Spinal cord (tissue), 10 donors: ENCODE measurements at places on chromosomes 11 and 22.

- DNase-seq: no peak
These were observed 315.7 kb upstream of the C11orf87 start for GRCh38 chr11:109106151-109106906.

DNA sequence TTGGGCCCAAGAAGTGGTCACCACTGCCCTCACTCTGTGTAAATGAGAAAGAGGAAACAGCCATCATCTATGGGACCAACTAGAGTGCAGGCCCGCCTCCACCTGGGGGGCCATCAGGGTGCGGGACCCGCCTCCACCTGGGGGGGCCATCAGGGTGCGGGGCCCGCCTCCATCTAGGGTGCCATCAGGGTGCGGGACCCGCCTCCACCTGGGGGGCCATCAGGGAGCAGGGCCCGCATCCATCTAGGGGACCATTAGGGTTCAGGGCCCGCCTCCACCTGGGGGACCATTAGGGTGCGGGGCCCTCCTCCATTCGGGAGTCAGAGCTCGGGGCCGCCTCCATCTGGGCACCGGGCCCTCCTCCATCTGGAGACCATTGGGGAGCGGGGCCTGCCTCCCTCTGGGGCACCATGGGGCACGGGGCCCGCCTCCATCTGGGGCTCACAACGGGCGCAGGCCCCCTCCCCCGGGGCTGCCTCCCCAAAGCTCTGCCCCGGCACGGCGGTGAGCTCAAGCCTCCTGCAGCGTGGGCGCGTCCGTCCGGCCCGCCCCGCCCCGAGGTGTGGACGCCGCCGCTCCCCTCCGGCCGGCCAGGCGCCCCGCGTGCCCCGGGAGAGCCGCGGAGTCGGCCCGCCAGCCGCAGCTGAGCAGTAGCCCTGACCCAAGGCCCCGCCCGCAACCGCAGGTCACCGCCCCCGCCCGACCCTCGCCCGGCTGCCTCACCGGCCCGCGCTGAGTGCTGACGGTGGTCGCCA, 512 bp downstream of the TOLLIP start:
- DNase-seq: no peak

- no peak for DNase-seq
These were observed 1.6 kb downstream of the APOL2 start for GRCh38 chr22:36237462-36238372.

- DNase-seq: no peak
These were observed 49.8 kb downstream of the APIP start for GRCh38 chr11:34866375-34866774.

GRCh38 chr11:105799728-105800462, 190.0 kb downstream of the GRIA4 start:
- DNase-seq: no peak

DNA sequence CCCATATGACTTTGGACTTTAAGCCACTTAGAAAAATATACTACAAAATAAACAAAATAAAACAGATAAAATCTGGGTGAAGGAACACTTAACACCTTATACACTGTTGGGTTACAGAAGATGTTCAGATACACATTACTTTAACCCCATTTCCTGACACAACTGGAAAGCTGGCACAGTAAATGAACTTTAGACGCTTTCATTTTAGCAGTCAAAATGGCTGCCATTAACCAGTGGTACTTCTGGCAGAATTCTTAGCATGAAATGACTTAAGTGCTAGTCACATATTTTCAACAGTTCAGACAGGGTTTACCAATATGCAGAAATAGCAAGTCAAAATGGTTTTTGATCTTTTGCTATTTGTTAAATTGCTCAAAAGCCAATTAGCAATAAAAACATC, 37.9 kb downstream of the PIK3C2A start:
- no peak for DNase-seq

DNA sequence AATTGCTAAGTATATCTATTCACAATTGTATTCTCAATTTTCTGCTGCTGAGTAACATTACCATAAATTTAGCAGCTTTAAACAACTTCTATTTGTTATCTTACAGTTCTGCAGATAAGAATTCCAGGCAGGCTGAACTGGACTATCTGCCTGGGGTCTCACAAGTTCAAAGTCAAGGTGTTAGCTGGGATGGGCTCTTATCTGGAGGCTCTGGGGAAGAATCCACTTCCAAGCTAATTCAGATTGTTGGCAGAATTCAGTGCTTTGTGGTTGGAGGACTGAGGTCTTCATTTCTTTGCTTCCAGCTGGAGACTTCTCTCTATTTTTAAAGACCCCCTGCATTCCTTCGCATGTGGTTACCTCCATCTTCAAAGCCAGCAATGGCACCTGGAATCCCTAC, 329.9 kb upstream of the ISX start:
- DNase-seq: no peak

DNA sequence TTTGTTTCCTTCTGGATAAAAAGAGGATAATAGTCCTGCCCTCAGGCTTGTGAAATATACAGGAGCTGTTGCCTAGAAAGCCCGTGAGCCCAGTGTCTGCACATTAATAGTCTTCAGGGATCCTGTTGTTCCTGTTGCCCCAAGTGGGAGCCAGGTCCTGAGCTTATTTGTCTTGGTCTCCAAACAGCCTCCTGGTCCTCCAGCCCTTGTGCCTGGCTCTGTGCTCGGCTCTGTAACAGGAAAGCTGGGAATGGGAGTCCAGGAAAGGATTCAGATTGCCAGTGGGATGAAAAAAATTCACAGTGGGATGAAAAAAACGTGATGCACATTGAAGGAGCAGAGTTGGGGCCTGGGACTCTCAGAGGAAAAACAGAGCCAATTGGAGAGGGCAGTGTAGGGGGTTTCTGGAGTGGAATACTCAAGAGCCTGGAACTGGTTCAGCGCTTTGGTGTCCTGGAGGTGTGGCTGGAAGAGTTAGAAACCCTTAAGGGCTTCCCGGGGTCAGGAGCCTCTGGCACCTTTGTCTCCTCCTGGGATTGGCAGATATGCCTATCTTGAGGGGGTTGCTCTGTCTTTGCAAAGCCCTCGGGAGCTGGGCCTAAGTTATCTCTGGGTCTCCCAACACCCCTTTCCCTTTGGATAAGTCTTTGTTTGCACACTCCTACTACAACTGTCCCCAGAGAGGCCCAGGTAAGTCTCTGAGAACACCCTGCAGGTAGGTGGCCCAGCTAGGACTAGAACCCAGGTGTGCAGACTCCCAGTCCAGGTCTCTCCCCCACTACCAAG, 2.3 kb upstream of the INPPL1 start:
- DNase-seq: no peak

GRCh38 chr22:20113551-20114310, 2.2 kb upstream of the RANBP1 start:
- no peak for DNase-seq

DNA sequence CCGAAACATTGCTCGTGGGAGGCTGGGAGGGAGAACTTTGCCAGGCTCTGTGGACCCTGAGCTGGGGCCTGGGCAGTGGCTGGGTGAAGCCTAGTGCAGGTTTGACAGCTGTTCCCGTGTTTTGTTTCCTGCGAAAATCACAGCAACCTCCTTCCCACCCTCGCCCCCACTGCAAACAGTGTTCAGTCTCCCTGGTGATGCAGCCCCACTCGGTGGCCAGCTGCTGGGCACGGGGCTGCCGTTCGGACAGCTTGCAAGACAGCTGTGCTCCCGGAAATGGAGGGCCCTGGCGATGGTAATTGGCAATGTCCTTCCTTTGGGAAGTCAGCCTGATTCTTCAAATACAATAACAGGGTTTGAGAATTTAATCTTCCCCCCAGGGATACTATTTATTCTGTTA, 10.4 kb upstream of the GAL start:
- DNase-seq: no peak

DNA sequence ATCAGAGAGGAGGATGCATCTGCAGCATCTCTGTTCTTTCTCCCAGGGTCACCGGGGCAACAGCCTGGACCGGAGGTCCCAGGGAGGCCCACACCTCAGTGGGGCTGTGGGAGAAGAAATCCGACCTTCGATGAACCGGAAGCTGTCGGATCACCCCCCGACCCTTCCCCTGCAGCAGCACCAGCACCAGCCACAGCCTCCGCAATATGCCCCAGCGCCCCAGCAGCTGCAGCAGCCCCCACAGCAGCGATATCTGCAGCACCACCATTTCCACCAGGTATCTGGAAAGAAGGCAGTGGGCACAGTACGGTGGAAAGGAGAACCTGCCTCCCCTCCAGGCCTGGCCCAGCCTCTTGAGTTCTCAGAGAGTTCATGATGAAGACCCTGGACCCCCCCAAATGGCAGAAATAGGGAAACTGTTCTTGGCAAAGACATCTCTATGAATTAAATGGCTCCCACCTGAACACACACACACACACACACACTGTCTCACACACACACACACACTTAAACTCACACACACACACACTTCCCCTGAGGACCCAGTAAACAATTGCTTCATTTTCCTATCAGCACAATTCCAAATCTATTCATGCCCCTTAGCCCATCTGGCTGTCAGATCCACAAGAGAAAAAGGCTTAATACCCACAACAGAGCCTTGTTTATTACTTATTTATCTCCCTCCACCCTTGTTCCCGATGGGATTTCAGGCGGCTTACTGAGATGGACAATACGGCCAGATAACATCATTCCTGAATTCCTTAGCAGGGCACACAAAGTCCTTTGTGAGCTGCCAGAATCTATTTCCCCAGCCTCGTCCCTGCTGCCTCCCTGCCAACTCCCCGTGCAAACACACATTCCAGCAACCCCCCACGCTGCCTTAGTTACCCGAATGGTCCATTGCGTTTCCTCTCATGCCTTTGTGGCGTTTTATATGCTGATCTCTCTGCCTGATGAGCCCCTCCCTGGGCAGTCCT, 8.1 kb downstream of the TMA7B start:
- peak; percentile 83 for DNase-seq

DNA sequence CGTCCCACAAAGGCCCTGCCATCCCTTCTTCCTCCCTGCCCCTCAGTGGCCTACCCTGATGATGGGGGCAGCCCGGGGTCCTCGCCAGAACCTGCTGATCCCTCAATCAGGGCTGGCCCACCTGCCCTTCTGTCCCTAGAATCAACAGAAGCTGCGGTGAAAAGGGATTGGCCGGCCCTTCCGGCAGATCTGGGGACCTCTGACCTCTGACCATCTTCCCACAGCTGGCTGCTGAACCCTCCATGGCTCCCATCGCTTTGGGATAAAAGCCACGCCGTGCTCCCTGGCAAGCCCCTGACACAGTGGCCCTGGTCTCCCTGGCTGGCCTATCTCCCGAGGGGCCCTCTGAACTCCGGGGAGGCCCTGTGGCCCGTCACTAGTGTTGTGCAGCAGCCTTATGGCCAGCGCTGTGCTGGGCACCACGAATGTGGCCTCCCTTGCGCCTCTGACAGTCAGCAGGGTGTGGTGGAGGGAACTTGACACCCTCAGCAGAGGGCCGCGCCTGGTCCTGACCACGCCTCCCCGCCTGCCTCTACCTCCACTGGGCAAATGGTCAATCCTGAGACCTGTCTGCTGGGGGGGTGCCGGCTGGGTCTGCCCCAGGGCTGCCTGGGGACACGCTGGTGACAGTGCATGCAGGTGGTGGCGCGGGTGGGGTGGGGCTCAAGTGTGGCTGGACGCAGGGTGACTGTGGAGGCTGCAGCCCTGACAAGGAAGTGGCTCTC, 58.0 kb upstream of the TTLL12 start:
- no peak for DNase-seq

DNA sequence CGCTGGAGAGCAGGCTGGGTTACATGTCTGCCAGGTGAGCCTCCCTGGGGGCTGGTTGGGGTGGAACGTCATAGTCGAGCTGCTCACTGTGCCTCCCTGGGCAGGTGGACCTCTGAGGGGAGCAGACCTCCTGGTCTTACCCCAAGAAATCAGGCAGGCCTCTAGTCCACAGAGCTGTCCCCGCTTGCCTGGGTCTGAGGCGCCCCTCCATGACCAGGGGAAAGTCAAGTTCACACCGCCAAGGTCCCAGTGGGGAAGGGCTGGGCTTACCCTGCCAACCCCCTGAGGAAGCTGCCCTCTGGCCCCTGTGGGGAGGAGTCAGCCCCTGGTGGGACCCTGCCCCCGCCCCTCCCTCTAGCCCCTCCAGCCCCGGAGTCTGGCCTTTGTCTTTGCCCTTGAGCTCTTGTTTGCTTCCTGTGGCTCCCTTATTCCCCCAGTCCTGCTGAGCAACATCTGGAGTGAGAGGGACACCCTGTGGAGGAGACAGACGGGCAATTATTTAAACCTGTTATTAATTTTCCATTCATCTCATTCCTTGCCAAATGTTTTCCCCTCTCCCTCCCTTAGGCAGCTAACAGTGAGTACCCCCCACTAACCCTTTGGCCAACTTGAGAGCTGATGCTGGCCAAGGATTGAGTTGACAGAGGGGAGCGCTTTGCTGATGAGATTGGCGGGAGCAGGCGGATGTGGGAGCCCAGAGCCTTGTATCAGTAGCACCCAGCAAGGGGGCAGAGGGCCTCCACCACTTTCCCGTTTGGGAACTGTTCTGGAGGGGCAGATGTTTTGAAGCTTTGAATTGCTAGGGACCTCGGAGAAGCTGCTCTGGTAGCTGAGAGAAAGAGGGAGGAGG, 83.4 kb downstream of the CEP164 start:
- no peak for DNase-seq

- no peak for DNase-seq
These were observed 29.1 kb downstream of the LIMK2 start for GRCh38 chr22:31241200-31241599.

DNA sequence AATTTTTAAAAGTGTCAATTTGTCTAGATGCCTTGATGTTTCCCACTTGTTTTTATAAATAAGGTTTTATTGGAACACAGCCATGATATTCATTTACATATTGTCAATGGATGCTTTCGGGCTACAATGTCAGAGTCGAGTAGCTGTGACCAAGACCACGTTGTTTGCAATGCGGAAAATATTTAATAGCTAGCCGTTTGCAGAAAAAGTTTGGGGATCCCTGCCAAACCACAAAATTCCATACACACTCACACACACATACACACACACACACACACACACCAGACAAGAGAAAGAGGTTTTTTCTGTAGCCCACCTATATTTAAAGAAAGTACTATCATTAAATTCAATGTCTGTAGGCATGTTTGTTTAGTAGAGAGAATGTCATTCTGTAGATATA, 58.3 kb downstream of the TYR start:
- DNase-seq: no peak

GRCh38 chr22:18130018-18130417, 19.4 kb downstream of the TUBA8 start:
- DNase-seq: no peak

GRCh38 chr22:29207562-29208501, 2.1 kb downstream of the EMID1 start:
- no peak for DNase-seq
